Activated CD4-positive, CD25-positive, alpha-beta regulatory T cell (primary cell): ENCODE measurements at places on chromosomes 16 and 17.

GRCh38 chr16:27642756-27643155, 92.8 kb downstream of the KATNIP start:
- DNase-seq, result no peak

DNA sequence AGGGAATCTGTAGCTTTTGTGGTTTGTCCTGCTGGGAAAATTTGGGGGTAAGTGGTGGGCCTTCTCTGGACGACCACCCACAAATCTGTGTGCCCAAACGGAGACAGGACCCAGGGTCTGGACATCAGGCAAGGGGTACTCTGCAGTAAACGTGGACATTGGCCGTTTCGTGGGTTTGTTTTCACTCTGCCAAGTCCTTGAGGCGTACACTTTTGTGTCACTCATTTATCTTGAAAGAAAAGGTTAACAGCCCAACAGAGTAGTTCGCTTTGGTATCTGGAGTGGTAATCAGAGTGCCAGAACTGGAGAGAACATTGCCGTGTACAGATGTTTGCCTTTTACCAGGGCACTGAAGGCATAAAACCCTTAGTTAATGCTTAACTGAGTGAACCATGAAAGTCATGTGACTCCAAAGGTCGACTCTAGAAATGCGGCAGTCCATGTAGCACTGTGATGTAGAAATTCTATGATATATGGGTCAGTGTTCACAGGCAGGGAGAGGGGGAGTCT, 15.4 kb downstream of the NAA60 start:
- no peak for DNase-seq

DNA sequence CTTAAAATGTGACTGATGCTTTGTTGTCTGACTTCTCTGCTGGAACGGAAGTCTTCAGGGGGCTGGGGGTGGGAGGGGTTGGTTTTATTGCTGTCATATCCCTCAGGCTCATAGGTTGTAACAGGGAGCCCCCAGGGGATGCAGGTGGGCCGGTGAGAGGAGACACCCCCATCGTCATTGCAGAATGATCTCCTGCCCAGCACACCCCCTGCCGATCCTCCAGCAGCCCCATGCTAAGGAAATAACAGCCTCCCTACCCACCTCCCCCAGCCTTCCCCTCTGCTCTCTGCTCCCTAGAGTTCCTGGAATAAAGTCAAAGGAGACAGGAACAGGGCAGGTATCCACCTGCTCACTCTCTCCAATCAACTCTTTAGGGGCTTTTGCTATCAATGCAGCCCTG, 270.1 kb upstream of the TNRC6C start:
- no peak for DNase-seq

GRCh38 chr16:57016831-57017230, 27.5 kb downstream of the NLRC5 start:
- no peak for DNase-seq

- DNase-seq, result no peak
Measured at GRCh38 chr16:72241008-72241407, 69.1 kb upstream of the PMFBP1 start.

GRCh38 chr16:79613009-79613408, 12.5 kb upstream of the MAF start:
- DNase-seq, result no peak

GRCh38 chr17:74325743-74326379, at the start of gene KIF19:
Gene KIF19, plus strand, starts transcription at chr17:74326226. Its CDS starts 124 bp downstream, at chr17:74326350.
- DNase-seq, result peak; percentile 8

GRCh38 chr16:68972013-68972412, 128.7 kb downstream of the TANGO6 start:
- DNase-seq, result no peak

DNA sequence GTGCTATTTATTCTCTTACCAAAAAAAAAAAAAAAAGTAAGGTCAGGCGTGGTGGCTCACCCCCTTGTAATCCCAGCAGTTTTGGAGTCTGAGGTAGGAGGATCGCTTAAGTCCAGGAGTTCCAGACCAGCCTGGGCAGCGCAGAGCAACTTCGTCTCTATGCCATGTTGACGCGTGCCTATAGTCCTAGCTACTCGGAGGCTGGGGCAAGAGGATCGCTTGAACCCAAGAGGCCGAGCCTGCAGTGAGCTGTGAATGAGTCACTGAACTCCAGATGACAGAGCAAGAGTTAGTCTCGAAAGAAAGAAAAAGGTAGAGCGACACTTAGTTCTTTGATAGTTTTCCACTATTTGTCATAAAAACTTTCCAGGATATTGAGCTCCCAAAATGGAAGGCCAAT, 1.4 kb upstream of the TENT4B start:
- no peak for DNase-seq

- DNase-seq, result no peak
Measured at GRCh38 chr16:50281391-50282009, 15.1 kb downstream of the ADCY7 start.

DNA sequence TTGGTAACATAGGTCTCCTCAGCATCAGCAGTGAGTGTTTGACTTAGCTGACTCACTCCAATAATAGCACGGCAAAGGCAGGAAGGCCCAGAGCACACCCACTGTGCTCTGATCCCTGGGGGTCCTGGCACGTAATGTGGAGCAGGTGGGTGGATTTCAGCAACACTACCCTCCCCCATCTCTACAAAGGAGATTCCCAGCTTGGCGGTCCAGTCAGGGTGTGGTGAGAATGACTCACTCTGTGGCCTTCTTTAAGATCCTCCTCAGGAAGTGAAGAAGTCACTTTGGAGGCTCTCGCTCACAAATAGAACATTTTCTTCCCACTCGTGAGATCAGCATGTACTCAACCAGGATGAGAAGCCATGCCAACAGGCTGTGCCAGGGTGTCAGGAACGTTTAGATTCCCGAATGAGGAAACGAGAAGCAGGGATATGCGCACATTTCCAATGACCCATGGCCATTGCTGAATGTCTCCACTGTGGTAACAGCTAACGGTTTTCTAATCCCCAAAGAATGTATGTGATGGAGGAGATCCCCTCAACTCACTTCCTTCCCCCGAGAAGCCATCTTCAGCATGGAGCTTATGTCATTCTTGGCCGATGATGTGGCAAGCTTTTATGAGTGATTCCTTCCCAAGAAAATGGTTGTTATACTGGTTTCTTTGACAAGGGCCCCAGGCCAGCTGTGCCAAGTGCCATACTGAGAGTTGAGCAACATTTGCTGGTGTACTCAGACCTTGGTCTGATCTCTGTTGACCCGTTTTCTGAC, 365.2 kb downstream of the C16orf95 start:
- no peak for DNase-seq

- no peak for DNase-seq
Measured at GRCh38 chr17:75088465-75089417, 987 bp downstream of the SLC16A5 start.

GRCh38 chr17:76631821-76632565, 11.6 kb downstream of the ST6GALNAC1 start:
- DNase-seq, result no peak

- no peak for DNase-seq
Measured at GRCh38 chr17:49986396-49987289, 8.4 kb downstream of the DLX3 start.

- DNase-seq, result no peak
Measured at GRCh38 chr17:66268247-66268927, 34.0 kb upstream of the PRKCA start.

DNA sequence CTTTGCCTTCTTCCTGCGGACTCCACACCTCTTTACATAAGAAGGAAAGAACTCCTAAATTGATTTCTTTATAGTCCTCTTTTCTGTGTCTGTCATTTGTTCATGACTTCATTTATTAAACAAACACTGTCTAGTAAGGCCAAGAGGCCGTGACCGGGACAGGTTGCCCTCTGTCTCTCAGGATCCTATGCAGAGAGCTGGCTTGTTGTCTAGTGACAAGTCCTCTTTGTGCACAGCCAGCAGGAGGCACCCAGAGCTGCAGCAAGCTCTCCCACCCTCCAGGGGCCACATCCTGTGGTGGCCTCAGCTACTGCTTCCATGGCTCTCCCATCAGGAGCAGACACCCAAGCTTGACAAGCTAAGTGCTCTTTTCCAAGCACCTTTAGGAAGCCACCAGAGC, 50.6 kb downstream of the PLD6 start:
- no peak for DNase-seq

GRCh38 chr16:67236563-67237395, 9.8 kb downstream of the TMEM208 start:
- DNase-seq, result peak; percentile 57

DNA sequence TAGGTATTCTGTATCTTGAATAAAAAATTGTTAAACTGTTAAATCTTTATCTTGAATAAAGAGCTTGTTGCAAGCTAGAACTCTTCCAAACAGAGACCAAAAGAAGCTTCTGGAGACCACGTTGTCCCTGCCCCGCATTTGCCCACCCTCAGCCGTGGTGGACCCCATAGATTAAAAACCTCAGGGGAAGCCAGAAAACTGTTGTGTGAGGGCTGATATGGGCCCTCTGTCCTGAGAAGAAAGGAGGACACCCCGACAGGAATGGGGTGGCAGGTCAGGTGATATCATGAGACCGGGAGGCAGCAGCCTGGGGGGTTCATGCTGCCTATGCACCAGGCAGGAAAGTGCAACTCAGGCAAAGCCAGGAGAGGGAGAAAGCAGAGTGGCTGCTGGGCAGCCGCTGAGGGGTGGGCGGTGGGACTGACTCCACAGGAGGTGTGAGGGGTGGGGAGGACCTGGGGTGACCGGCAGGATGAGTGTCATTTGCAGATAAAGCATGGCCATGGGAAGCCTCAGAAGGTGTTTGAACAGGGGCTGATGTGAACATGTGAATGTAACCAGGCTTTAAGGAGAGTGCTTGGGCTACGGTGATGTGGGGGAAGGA, 147.8 kb downstream of the IRF8 start:
- no peak for DNase-seq

GRCh38 chr17:50661795-50662391, 27.2 kb downstream of the ABCC3 start:
- DNase-seq, result no peak

GRCh38 chr17:15512071-15512709, 44.8 kb upstream of the CDRT4 start:
- DNase-seq, result no peak

DNA sequence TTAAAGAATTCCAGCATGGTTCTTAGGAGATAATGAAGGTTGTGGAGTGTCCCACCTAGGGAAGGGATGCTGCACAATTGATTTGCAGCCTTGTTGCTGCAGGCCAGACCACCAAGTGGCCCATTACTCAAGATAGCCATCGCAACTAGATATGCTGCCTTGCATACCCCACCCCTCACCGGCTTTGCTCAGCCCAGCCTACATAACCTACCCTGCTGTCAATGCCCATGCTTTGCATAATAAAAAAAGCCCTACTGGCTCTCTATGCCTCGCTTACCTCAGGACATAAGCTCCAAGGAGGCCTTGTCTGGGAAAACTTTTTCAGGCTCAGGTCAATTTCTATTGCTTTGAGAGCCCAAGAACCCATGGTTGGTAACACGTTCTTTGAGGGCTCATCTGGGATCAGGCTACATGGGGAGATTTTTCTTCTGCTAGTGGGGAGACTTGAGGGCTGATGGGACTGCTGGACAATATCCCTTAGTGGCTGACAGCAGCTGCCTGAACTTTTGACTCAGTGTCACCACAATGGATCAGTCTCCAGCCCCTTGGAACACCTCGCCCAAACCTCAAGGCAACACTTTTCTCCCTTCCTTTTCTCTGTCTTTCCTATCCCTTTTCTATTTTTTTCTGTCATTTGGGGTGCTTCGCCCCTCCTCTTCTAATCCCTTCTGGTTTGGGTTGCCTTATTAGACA, 38.3 kb downstream of the SCPEP1 start:
- no peak for DNase-seq

DNA sequence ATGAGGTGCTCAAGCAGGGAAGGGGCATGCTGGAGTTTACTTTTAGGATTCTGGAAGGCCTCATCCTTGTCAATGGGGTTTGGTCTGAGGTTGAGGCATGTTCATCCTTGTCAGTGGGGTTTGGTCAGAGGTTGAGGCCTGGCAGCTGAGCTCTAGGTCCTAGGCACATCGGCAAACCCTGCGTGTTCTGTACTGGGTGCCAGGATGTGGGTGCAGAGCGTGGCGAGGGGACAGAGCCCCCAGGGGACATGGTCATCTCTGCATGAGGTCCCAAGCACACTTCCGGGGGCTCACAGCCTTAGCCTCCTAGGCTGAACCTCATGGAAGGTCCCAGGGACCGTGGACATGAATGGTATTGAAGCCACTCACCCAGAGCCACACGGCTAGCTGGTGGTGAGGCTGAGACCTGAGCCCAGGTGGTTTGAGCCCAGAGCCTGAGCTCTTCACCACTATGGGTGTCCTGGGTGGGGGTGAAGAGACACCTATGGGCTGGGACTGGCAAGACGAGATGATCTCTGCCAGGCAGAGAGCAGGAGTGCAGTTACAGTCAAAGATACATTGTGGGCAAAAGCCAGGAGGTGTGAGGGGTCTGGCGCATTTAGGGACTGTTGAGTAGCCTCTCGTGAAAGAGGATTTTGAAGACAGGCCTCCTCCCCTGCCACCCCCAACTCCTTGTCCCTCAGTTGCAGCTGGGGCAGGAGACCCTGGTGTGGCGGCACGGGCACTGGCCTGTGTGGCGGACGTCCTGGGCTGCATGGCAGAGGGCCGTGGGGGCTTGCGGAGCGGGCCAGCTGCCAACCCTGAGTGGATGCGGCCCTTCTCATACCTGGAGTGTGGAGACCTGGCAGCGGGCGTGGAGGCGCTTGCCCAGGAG, 19.3 kb downstream of the FCSK start:
- DNase-seq, result no peak

- no peak for DNase-seq
Measured at GRCh38 chr17:29084541-29085146, 41.7 kb downstream of the PIPOX start.

GRCh38 chr16:89909777-89910716, 8.6 kb upstream of the MC1R start:
- peak; percentile 22 for DNase-seq

DNA sequence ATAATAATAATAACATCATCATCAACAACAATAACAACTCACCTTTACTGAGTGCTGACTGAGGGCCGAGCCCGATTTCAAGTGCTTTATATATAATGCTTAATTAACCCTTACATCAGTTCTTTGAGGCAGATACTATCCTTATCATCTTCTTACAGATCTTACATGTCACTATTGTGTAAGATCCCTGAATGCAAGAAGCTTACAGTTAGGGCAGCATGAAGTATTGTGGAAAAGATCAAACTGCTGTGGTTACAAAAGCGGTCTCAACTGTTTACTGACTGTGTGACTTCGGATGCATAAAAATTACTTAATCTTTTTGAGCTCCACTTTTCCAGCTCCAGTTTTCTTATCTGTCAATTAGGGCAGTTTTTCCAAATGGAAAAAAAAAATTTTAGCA, 3.3 kb downstream of the VAT1 start:
- DNase-seq, result no peak

GRCh38 chr17:55390364-55390977, 31.2 kb downstream of the MMD start:
- DNase-seq, result no peak

DNA sequence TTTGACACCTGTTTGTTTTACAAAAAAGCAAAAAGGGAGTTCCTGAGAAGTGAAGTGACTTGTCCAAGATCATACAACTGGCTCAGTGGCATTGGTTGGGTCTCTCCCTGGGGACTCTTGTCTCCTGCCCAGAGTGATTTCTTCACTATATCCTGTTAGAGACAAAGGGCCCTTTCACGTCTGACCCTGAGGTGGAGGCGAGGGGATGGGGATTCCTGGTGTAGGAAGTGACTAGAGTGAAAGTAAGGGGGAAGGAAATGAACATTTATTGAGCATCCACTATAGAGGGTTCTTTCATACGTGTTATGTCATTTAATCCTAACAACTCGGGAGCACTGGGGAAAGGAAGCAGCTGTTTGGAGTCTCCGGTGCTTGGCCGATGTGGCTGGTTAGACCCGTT, 9.0 kb downstream of the ITGB3 start:
- DNase-seq, result no peak
